ENCODE measurements at places on chromosomes 3 and 15.
A peak's percentile ranks its signal among the peaks of the same experiment; 100 is the strongest.

- H3K27ac ChIP-seq = no peak overlapping the region
- H3K36me3 ChIP-seq = no peaks in the 10 kb centered on the region
- no peaks in the 10 kb centered on the region for H3K4me1 ChIP-seq
Observed at GRCh38 chr3:131540821-131541220, 38.0 kb upstream of the MRPL3 start.

DNA sequence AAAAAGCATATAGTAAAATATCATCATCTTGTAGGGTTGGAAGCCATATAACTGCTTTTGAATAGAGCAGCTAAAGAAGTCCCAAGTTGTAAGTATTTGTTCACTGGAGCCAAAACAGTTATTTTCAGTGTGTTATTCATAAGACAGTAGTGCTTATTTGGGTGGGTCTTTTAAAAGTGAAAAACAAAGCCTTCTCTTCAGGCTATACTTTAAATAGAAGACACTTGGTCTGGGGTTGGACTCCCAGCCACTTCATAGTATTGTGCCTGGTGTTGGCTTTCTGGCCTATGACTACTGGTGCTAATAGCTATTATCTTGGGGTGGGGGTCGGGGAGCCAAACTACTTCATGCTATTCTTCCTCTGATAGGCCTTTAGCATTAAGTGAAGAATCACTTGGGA is 135.2 kb downstream of the SLC25A26 start:
- no peak overlapping the region for H3K27ac ChIP-seq
- no peak for DNase-seq
- no peaks in the 10 kb centered on the region for H3K4me1 ChIP-seq
- no peak overlapping the region for H3K4me3 ChIP-seq

- H3K4me1 ChIP-seq = peaks cover 18% of the 10 kb centered on the region
- no peaks in the 10 kb centered on the region for H3K36me3 ChIP-seq
- H3K27me3 ChIP-seq = no peaks in the 10 kb centered on the region
- peak within 1 kb of the TSS; percentile 92 for H3K27ac ChIP-seq
- DNase-seq = peak; percentile 68
Observed at GRCh38 chr15:45634432-45635190, at the start of gene SQOR. SQOR (plus strand) TSS chr15:45635029; CDS start chr15:45658924, 23,895 bp downstream.

DNA sequence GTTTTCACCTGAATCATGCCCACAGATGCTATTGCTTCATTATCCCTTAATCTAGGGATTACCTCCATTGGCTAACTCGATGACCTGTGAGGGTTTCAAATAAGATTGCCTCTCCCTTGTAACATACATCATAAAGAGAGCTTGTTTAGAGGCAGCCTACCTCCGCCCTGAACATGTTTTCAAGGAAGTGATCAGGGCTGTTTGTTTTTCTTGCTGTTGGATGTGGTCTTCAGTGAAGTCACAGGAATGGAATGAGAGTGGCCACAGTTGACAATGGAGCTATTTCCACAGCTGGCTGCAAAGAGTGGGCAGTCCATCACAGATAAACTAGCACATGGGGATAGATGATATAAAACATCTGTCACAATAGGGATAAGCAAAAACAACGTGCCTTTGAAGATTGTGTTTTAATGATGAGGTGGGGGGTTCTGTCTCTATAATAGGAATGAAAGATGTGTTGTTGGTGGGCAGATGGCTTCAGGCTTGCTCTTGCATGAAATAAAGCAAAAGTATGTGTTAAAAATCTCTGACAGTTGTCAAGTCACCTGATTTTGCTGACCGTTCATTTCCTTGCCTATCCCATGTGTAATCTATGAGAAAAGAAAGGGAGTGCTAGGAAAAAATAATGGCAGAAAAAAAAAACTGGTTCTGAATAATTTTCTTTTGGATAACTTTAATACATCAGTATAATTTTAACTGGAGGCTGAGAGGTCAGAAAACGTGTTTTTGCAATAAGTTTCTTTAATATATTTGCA is 642.3 kb downstream of the RBMS3 start:
- H3K4me1 ChIP-seq = no peaks in the 10 kb centered on the region
- peaks cover 2% of the 10 kb centered on the region for H3K36me3 ChIP-seq
- peak; percentile 39 for DNase-seq

- no peak for DNase-seq
- H3K4me1 ChIP-seq = no peaks in the 10 kb centered on the region
- no peaks in the 10 kb centered on the region for H3K27me3 ChIP-seq
- H3K27ac ChIP-seq = no peak overlapping the region
- H3K36me3 ChIP-seq = no peaks in the 10 kb centered on the region
Observed at GRCh38 chr3:106326941-106327695, 458.3 kb upstream of the CBLB start.

- no peak overlapping the region for H3K4me3 ChIP-seq
- no peaks in the 10 kb centered on the region for H3K4me1 ChIP-seq
- H3K27ac ChIP-seq = no peak overlapping the region
- no peak for DNase-seq
- H3K36me3 ChIP-seq = no peaks in the 10 kb centered on the region
Observed at GRCh38 chr15:53031469-53031868, 241.3 kb upstream of the ONECUT1 start.

- H3K4me3 ChIP-seq = no peak overlapping the region
- no peaks in the 10 kb centered on the region for H3K27me3 ChIP-seq
- no peak for DNase-seq
- H3K27ac ChIP-seq = no peak overlapping the region
- H3K4me1 ChIP-seq = no peaks in the 10 kb centered on the region
Observed at GRCh38 chr3:185880600-185880999, 55.8 kb upstream of the IGF2BP2 start.

DNA sequence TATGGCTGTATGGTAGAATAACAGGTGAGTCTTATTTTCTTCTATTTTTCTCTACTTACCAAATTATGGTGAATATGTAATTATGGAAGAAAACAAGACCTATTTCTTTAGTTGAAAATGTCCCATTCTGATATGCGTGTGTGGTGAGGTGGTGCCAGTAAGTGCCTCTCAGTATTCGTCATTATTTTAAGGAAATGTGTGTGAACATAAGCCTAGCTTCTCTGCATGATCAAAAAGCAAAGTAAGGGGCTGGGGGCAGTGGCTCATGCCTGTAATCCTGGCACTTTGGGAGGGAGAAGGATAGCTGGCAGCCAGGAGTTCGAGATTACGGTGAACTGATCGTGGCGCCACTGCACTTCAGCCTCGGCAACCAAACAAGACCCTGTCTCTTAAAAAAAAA is 26.0 kb downstream of the LARS2 start:
- H3K4me1 ChIP-seq = peaks cover 9% of the 10 kb centered on the region
- no peaks in the 10 kb centered on the region for H3K36me3 ChIP-seq
- DNase-seq = no peak

GRCh38 chr3:12395349-12396012 is 88.8 kb upstream of the TSEN2 start:
- H3K36me3 ChIP-seq = no peaks in the 10 kb centered on the region
- H3K4me1 ChIP-seq = peaks cover 4% of the 10 kb centered on the region
- H3K27me3 ChIP-seq = no peaks in the 10 kb centered on the region
- H3K27ac ChIP-seq = no peak overlapping the region

DNA sequence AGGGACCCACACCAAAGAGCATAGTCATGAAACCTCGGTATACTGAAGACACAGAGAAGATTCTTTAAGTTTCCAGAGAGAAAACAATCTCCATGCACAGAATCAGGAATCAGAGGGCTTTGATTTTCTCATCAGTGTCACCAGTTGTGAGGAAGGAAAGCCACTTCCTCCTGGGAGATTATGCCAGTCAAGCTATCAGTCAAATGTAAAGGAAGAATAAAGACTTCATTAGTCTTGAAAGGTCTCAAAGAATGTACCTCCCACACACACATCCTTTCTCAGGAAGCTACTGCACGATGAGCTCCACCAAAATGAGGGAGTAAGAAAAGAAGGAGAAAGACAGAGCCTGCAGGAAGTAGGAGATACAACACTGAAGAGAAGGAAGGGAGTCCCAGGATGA is 486.3 kb downstream of the SHQ1 start:
- no peaks in the 10 kb centered on the region for H3K36me3 ChIP-seq
- H3K27ac ChIP-seq = no peak overlapping the region
- H3K4me3 ChIP-seq = no peak overlapping the region
- DNase-seq = no peak

DNA sequence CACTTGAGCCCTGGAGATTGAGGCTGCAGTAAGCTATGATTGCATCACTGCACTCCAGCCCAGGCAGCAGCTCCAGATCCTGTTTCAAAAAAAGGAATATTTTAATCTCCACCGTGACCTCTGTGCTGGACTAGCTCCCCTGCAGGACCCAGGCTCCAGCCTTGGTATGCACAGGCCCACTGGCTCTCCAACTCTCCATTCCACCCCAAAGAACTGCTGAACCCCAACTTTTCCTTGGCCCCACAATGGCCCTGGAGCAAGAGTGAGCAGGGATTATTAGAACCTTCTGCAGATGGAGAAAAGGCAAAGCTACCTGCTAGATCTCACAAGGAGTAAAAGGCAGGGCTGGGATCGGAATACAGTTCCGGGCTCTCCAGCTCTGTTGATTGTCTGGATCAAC is 32.8 kb upstream of the SFMBT1 start:
- no peak overlapping the region for H3K27ac ChIP-seq
- no peak for DNase-seq
- H3K27me3 ChIP-seq = no peaks in the 10 kb centered on the region
- H3K4me1 ChIP-seq = no peaks in the 10 kb centered on the region
- peaks cover 24% of the 10 kb centered on the region for H3K36me3 ChIP-seq

GRCh38 chr3:19877656-19878055 is 56.4 kb downstream of the EFHB start:
- H3K4me1 ChIP-seq = no peaks in the 10 kb centered on the region
- H3K4me3 ChIP-seq = no peak overlapping the region
- DNase-seq = no peak
- no peaks in the 10 kb centered on the region for H3K27me3 ChIP-seq
- H3K36me3 ChIP-seq = no peaks in the 10 kb centered on the region
- H3K27ac ChIP-seq = no peak overlapping the region

DNA sequence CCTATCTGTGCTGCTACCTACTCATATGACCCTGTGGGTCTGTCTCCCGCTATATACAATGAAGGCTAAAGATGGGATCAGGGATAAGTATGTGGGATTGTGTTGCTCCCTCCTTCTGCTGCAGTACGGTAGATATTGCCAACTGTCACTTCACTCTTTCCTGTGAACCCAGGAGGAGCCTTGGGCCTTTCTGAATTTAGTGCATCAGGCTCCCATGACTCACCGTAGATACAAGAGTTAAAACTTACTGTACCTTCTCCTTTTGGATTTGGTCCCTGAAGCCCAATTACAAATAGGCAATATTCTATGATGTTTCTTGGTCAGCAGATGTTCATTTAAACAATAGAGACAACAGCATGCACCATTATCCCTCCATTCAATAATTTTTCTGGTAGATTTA is 27.4 kb downstream of the MITF start:
- H3K4me1 ChIP-seq = no peaks in the 10 kb centered on the region
- no peak overlapping the region for H3K4me3 ChIP-seq
- no peaks in the 10 kb centered on the region for H3K36me3 ChIP-seq
- no peak for DNase-seq
- H3K27ac ChIP-seq = no peak overlapping the region
- H3K27me3 ChIP-seq = no peaks in the 10 kb centered on the region

- no peak for DNase-seq
- no peaks in the 10 kb centered on the region for H3K27me3 ChIP-seq
- no peak overlapping the region for H3K4me3 ChIP-seq
- no peaks in the 10 kb centered on the region for H3K4me1 ChIP-seq
Observed at GRCh38 chr15:89566181-89566580, 9.1 kb upstream of the TICRR start.

DNA sequence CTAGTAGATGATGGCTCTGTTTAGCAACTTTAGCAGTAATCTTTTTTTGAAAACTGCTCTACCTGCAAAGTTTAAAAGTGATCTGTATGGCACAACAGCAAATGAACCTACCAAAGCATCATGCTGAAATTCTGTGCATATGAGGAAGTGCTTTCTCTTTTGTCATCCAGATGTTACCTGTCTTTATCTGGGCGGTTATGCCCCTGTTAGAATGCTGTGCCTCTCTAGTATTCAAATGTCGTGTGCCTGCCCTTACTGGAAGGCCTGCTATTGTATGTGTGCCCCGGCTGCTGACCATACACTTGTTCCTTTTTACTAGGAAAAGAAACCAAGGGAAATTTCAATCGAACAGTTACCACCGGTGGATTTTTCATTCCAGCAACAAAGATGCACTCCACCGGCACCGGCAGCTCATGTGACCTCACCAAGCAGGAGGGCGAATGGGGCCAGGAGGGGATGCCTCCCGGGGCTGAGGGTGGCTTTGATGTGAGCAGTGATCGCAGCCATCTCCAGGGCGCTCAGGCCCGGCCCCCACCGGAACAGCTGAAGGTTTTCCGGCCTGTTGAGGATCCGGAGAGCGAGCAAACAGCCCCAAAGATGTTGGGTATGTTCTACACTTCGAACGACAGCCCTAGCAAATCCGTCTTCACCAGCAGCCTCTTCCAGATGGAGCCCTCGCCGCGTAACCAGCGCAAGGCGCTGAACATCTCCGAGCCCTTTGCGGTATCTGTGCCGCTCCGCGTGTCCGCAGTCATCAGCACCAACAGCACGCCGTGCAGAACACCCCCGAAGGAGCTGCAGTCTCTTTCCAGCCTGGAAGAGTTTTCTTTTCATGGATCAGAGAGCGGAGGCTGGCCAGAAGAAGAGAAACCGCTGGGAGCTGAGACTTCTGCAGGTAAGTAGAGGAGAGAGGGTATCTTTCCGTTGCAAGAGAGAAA is 61.6 kb downstream of the TMEM39A start:
- DNase-seq = no peak
- no peak overlapping the region for H3K27ac ChIP-seq
- no peaks in the 10 kb centered on the region for H3K27me3 ChIP-seq
- H3K4me3 ChIP-seq = no peak overlapping the region

DNA sequence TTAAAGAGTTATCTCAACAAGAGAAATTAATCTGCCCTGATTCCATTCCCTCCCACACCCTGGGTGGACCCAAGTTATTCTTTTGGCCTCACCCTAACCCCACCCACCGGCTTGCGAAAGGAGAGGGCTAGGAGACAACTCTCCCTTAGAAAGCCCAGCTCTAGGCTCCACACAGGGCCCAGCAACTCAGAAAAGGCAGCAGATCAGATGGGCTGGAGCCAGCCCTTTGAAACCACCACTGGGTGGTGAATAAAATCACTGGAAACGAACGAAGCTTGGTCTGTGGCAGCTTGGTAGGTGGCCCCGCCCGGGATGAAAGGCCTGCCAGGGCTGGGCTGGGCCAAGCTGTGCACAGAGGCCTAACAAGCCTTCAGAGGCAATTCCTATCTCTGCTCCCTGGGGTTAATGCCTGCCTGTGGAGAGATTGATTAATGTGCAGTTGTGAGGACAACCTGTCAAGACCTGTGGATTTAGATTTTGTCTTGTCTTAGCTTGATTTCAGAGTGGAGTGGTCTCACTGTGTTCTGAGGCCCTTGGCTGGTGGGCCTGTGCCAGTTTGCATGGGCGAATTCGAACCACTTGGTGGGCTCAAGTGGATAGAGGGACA is 38.8 kb downstream of the BHLHE40 start:
- peak; percentile 77 for DNase-seq
- no peaks in the 10 kb centered on the region for H3K36me3 ChIP-seq
- H3K27ac ChIP-seq = peak overlapping the region; percentile 68
- no peak overlapping the region for H3K4me3 ChIP-seq
- H3K27me3 ChIP-seq = no peaks in the 10 kb centered on the region

All from tibial nerve (tissue), 4 donors.